ENCODE measurements at places on chromosomes 1 and 21.

DNA sequence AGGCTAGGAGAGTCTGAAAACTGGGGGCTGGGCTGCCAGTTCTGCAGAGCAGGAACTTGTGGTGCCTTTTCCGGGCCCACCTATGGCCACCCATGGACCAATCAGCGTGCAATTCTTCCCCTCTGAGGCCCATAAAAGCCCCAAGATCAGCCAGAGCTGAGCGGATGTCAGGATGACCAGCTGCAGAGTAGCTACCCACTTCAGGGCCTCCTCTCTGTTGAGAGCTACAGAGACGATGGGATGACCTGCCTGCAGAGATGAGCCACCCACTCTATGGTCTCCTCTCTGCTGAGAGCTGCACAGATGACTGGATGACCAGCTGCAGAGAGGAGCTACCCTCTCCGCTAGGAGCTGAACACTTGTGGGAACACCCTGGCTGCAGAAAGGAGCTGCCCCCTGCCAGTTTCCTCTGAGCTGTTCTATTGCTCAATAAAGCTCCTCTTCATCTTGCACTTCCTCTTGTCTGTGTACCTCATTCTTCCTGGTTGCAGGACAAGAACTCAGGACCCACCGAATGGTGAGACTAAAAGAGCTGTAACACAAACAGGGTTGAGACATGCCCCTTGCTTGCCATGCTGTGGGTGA is 12.8 kb upstream of the AADACL4 start:
- DNase-seq, result no peak

- no peak for DNase-seq
These were observed 443.2 kb downstream of the CAMTA1 start for GRCh38 chr1:7228252-7228961.

DNA sequence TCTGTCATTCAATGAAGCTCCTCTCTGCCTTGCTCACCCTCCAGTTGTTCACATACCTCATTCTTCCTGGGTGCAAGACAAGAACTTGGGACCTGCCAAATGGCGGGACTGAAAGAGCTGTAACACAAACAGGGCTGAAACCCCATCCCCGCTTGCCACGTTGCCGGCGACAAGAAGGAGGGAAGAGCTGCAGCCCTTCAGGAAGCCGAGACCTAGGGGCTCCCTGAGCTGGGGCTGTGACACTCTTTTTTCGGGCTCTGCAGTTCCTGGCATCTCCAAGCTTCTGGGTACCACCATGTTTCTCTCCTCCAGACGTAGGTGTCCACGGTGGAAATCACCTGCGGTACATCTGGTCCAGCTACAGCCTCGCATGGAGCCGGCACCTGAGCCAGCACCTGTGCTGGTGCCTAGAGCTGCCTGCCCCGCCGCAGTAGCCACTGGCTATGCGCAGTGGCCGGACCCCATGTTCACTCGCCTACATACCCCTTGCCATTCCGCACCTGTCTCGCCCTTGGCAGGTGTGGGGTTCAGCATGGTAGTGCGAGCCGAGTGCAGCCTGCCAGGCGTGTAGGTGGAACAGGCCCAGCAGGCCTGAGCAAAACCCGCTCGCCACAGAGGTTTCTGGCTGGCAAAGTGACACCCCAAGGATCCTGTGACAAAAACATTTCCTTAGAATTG is 367.0 kb upstream of the NEGR1 start:
- no peak for DNase-seq

GRCh38 chr21:31900121-31900895 is 27.5 kb downstream of the HUNK start:
- DNase-seq, result no peak

GRCh38 chr1:235043234-235043633 is 85.4 kb downstream of the TOMM20 start:
- DNase-seq, result peak; percentile 5

GRCh38 chr1:246592695-246593094 is 26.4 kb downstream of the CNST start:
- DNase-seq, result no peak

GRCh38 chr1:171191992-171192391 is 6.9 kb downstream of the FMO2 start:
- DNase-seq, result no peak

DNA sequence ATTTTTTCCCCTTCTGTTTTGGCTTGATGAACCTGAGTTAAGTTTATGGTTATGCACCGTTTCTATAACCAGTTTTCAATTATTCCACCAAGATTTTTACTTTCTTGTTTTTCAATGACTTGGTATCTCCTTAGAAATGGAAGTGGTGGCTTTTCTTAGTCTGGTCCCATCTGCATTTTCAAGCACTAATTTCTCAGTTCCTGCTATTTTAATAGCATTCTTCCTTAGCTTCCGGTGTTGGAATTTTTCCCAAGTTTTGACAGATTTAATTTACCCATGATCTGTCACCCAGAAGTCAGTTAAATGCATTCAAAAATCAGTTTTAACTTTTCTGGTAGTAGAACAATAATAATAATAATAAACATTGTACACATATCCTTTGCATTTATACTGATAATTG is 184.6 kb upstream of the OLFM3 start:
- no peak for DNase-seq

DNA sequence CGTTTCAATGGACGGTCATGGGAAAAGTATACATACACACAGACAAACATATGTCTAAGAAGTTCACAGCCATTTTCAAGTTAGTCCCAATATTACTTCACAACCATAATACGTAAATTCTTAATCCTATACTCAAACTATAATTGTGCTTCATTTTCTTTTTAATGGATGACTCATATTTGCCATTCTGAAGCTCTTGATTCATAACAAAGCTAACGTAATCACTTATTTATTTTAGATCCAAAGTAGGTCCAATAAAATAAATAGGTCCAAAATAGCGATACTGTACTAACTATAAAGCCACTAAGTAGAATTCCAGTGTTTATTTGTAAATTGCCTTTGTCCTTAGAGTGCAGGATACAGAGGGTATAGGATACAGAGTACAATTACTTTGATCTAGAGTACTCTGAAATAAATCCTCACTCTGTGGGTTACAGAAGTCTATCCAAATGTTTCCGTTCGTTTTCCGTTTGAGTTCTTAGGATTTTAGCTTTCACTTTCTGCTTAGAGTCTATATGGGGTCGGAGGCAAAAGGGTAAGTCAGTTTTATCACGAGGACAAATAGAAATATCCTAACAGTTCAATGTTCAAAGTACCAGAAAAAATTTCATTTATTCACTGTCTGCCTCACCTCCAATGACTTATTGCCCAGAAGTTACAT is 8.8 kb upstream of the C1orf115 start:
- no peak for DNase-seq

DNA sequence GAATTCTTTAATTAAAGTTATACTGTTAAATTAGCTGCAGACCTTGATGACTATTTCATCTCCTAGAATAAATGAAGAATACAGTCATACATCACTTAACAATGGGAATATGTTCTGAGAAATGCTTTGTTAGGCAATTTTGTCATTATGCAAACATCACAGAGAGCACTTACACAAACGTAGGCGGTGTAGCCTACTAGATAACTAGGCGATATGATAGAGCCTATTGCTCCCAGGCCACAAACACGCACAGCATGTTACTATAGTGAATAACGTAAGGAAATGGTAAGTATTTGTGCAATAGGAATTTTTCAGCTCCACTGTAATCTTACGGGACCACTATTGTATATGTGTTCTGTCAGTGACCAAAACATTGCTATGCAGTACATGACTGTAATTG is 37.6 kb upstream of the DESI2 start:
- DNase-seq, result no peak

DNA sequence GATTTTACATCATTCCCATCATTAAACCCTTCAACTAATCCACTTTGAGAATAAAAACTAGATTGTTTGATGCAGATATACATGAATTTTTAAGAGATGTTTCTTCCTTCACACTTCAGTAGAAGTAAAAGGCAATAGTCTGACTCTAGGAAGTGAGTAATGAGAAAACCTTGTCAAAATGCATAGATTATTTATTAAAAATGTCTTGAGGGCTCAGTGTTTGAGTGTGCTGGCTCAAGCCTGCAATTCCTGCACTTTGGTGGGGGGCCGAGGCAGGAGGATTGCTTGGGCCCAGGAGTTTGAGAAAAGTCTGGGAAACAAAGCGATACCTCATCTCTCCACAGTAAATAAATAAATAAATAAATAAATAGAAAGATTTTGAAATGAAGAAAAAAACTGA is 177.1 kb downstream of the NEGR1 start:
- no peak for DNase-seq

DNA sequence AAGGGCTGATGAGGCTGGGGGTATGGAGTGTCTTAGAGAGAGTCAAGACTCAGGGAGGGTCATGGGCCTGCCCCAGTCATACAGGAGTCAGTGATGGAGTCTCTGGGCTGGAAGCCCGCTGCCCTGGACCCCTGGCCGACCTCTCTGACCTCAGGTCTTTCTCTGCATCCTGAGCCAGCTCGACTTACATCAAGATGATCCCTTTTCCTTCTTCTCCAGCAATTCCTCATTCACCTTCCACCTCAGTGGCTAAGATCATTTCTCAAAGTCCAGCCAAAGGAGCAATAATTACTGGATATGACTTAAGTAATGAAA is 308.6 kb downstream of the MATN1 start:
- no peak for DNase-seq

DNA sequence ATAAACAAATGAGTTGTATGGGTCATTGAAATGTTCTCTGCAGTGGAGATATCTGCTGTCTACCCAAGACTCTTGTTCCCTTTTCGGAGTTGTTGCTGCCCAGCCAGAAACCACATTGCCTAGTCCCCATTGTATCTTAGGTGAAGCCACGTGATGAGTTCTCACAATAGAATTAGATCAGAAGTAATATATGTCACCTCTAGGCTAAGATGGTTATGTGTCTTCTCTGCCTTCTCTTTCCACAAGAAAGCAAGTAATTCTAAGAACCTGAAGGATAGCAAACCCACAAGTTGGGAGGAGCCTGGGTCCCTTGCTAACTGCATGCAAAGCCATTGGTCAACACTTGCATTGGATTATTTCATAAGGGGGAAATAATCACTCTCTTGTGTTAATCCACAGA is 76.6 kb downstream of the ADCY10 start:
- no peak for DNase-seq

DNA sequence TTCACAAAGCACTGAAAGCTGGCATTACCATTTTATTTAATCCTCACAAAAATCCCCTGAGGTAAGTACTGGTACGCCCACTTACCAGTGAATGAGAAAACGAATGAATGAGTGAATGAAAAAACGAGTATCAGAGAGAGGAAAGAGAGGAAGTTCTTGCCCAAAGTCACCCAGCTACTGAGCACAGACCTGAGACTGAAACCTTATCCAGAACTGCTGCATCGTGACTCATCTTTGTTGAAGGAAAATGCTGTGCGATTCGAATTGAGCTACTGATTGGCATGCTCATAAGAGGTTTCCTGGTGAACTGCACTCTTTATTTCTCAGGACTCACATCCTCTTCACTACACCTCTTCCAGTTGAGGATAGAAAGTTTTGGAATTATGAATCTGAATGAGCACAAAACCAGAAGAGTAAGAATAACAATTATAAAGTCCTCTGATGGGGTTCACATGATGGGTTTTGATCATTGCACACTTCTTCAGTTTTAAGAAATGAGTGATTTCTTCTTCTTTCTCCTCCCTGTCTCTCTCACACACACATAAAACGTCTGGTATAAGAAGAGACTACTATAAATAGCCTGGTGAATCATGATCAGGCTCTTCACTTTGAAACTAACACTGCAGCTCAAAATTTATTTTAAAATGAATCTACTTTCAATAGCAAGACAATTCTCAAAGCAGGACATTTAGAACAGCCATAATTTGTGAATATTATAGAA is 32.1 kb downstream of the IL12RB2 start:
- no peak for DNase-seq

DNA sequence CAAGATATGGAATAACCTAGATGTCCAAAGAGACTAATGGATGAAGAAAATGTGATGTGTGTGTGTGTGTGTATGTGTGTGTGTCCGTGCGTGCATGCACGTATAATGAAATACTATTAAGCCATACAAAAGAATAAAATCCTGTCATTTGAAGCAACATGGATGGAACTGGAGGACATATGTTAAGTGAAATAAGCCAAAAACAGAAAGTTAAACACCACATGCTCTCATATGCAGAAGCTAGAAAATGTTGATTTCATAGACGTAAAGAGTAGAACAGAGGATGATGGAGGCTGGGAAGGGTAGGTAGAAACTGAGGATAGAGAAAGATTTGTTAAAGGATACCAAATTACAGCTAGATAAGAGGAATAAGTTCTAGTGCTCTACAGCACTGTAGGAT is 133.7 kb downstream of the APP start:
- DNase-seq, result no peak

GRCh38 chr21:14880922-14881321 is 183.9 kb downstream of the NRIP1 start:
- no peak for DNase-seq

GRCh38 chr1:200372095-200372884 is 37.5 kb downstream of the ZNF281 start:
- DNase-seq, result no peak

GRCh38 chr1:166087734-166088571 is 78.8 kb downstream of the FAM78B start:
- no peak for DNase-seq

GRCh38 chr1:15341634-15342407 is 67.9 kb upstream of the EFHD2 start:
- DNase-seq, result no peak

GRCh38 chr1:222554177-222554576 is 6.3 kb upstream of the HHIPL2 start:
- DNase-seq, result no peak

DNA sequence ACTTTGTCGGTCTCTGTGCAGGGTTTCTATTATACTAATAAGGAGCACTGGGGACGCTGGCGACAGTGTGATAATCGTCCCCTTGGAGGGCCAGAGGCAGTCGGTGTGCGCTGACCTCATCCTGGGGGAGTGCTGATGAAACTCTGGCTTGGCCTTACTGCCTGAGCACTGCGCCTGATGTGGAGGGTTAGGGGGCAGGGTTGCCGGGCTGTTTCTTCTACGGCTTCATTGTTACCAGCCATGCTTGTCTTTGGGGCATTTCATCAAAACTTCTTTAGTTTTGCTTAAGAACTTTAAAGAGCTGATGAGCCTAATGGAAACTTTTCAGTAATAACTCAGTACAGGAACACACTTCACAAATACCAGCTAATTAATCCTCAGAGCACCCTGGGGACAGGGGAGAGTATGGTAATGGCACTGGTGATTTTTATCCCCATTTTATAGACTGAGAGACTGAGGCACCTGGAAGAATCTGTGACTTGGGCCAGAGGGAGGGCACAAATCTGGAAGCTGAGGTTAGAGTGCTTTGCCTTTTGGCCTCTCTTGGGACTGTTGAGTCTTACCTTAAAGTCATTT is 81.8 kb downstream of the PEX14 start:
- no peak for DNase-seq

- DNase-seq, result no peak
These were observed 10.4 kb downstream of the JUN start for GRCh38 chr1:58773406-58773840.

GRCh38 chr1:187051618-187052232 is 223.0 kb downstream of the PLA2G4A start:
- DNase-seq, result no peak

- no peak for DNase-seq
These were observed 32.9 kb upstream of the TADA1 start for GRCh38 chr1:166908942-166909341.

DNA sequence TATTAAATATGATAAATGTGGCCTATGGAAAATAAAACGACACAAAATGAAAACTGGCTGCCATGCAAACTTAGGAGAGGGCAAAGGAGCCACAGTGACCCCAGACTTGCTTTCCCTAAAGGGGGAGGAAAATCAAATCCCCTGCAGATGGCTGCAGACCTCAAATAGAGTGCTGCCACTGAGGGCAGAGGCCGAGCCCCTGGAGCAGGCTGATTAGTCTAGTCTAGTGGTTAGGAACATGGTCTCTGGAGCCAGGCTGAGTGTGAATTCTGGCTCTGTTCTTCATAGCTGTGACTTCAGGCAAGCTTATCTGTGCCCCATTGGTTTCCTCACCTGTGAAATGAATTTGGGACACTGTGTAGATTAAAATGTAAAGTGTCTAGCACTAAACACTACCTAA is 60.8 kb downstream of the ITPKB start:
- DNase-seq, result no peak
